ENCODE measurements at places on chromosomes 7 and 10.
A peak's percentile ranks its signal among the peaks of the same experiment; 100 is the strongest.

GRCh38 chr10:78545756-78546155 lies 512.1 kb downstream of the RPS24 start:
- DNase-seq, result no peak

DNA sequence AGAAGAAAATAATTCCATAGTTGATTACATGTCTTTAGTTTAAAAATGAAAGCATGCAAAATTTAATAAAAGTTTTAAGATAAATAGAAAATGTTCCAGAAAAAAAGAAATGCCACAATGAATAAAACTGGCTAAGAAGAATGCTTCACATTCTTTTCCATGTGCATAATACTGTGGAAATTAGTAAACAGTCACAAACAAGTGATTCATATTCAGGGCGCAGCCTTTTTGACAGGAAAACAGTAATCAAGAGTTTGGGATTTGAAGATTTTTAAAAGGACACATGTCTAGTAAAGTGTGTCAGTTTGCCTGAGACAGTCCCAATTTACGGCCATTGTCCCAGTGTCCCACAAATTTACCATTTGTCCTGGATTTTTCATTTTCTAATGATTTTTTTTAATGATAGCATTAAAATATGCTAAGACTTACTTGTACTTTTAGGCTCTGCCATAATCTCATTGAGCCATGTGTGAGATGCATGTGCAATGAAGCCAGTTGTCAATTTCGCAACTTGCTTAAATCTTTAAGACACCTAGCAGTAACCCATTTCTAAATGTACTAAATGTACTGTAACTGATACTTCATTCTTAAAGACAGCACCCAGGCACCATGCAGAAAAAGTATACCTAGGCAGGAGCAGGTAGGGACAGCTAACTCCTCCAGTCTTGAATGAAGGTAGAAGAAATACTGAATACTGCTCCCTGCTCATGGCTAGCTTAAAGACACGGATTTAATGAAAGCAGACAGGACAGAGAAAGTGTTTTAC lies 46.9 kb downstream of the ZNF438 start:
- DNase-seq, result peak; percentile 69

DNA sequence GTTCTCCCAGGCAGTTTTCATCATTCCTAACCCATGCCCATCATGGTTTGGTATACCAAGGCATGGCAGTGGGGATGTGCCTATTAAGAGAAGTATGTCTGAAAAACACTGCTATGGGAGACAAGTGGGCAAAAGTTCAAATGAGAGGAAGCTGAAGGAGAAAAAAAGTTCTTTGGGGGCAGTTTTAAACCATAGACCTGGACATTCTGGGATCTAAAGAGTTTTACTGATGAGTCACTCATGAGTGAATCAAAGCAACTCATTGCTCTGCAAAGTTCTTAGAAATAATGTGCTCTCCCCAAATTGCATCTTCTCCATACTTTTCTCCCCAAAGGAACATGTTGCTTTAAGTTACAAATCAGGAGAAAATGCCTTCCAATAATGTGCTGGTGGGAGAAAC lies 256.9 kb upstream of the MTPN start:
- DNase-seq, result no peak

DNA sequence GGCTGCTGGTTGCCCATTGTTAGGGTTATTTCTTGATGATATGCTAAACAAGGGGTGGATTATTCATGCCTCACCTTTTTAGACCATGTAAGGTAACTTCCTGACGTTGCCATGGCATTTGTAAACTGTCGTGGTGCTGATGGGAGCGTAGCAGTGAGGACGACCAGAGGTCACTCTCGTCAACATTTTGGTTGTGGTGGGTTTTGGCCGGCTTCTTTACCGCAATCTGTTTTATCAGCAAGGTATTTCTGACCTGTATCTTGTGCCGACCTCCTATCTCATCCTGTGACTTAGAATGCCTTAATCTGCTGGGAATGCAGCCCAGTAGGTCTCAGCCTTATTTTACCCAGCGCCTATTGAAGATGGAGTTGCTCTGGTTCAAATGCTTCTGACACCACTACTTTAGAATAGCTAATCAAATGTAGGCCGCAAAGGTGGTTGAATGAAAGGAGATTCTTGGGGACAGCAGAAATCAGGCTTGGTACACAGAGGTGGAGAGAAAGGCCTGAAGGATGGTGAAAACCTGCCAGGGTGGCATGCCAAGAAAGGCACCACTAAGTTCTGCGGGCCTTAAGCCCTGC lies 17.9 kb upstream of the SMO start:
- no peak for DNase-seq

DNA sequence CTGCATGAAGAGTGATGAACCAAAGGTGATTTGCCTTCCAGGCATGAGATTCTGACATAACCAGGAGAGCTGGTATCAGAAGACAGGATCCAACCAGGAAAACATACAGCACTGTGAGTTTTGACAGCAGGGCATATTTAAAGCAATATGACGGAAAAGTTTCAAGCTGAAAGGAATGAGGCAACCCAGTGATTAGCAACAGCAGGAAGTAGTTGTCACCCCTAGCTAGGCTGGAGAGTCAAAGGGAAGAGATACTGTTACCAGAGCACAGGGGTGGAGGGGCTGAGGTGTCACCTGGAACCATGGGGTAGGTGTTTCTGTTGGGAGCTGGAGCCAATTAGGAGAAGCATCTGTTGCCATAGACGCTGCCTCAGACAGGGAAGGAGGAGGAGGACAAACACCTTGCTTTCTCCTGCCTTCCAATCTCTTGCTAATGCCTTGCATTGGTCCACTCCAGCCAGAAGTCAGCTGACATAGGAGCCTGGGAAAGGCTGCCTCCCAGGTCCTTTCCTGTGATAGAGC lies 125.4 kb upstream of the SORCS3 start:
- no peak for DNase-seq

DNA sequence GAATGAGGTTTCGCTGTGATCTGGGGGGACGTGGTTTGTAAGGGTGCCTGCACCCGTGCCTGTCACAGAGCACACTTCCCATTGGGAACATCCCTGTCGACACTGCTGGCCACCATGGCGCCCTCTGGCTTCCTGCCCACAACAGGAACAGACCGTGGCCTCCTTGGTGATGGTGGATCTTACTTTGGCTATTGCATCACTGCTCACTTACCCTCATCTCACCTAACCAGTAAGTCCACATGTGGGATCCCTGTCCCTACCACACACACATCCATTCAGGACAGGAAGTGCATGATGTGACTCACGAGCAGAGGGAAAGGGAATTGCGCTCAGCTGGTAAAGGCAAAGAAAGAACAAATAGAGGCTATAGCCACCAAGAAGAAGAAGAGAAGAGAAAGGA lies 26.2 kb upstream of the SEC61G start:
- no peak for DNase-seq

DNA sequence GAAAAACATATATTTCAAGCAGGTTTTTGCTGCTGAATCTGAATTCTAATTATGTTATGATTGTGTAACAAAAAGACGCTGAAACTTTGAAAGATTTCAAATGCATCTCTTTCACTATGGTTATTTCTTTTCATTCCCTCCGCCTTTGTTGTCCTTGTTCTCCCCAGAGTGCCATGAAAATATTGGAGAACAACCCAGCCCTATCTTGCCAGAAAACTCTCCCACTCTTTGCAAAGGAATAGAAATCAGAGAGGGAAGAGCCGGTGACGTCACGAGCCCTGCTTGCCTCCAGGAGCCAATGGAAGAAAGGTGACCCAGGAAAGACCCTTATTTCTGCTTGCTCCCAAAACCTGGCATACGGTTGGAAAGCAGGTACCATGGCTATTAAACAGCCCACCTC lies 3.4 kb downstream of the GFRA1 start:
- DNase-seq, result no peak

- DNase-seq, result no peak
Observed at GRCh38 chr10:77872947-77873535, 53.5 kb downstream of the DLG5 start.

- DNase-seq, result no peak
Observed at GRCh38 chr7:2650451-2650850, 18.7 kb downstream of the TTYH3 start.

DNA sequence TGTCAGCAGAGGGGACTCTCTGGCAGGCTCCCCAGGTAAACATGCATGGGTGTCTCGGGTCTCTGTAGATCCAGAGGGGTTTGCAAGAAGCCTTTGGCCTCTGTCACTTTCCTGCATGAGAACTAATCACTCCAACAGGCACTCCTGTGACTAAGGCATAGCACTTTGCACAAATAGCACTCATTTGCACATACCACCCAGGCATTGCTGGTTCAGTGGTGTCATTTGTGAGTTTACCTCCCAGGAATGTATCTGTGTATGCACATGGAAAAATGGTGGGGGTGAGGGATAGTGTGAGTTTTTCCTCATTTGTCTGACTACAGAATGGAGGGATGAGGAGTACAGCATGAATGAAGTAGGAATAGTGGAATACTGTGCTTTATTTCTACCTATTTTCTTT lies 39.5 kb downstream of the CNNM1 start:
- DNase-seq, result peak; percentile 40

DNA sequence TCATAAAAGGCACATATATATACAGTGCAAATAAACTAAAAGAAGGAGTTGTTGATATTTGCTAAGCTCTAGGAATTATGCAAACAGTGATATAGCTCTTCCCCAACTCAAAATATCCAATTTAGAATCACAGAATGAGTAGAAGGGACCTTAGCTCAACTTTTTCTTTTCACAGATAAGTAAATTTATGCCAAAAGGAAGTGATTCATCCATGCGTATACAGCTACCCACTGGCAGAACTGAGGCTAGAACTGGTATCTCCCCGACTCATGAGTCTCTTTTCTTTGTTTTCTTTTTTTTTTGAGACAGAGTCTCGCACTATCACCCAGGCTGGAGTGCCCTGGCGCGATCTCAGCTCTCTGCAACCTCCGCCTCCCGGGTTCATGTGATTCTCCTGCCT lies 54.2 kb upstream of the SVIL start:
- DNase-seq, result peak; percentile 55

GRCh38 chr7:159062569-159062968 lies 82.1 kb downstream of the VIPR2 start:
- no peak for DNase-seq

- DNase-seq, result no peak
Observed at GRCh38 chr10:98458809-98459784, 12.4 kb upstream of the HPS1 start.

DNA sequence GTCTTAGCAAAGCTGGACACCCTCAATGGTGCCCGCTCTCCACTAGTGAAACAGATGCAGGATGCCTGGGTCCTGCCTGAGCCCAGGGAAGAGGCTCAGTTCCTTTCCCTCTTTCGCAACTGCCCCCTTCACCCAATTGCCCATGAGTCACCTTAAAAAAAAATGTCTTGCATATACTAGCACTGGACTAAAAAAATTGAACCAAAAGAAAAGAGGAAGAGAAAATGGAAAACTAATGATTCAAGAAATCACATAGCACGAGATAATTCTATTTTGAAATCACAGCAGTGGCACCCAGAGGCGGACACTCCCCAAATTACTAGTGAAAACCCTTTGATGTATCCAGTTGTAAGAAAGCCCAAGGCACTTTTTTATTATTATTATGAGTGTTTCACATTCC lies 972.5 kb downstream of the LRMDA start:
- DNase-seq, result peak; percentile 73

- DNase-seq, result no peak
Observed at GRCh38 chr10:112801748-112802147, 148.3 kb upstream of the TCF7L2 start.

DNA sequence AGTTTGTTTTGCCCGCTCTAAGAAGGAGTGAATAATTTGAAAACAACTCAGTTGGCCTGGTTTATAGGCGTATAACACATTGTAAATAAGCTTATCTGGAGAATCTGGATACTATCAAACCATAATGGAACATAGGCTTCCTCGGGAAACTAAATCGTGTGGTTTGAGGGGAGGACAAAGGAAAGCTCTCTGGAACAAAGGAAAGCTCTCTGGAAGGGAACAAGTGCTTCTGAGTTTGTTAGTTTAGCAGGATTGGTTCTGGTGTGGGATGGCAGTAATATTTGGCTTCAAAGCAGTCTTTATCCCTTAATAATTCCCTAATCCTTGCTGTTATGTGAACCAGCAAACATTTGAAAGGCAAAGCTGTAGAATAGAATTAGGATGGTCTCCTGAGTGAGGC lies 15.0 kb upstream of the SLK start:
- no peak for DNase-seq

GRCh38 chr7:69927461-69927860 lies 329.2 kb downstream of the AUTS2 start:
- no peak for DNase-seq

GRCh38 chr10:47374611-47375536 lies 9.2 kb downstream of the ZNF488 start:
- DNase-seq, result peak; percentile 83

Data from adipocyte (in vitro differentiated cells).